ENCODE measurements at places on chromosomes 7 and 10.
A peak's percentile ranks its signal among the peaks of the same experiment; 100 is the strongest.

- no peak for DNase-seq
These were observed 2.9 kb upstream of the OSBPL3 start for GRCh38 chr7:24982917-24983316.

- DNase-seq = no peak
These were observed 254.8 kb downstream of the MAD1L1 start for GRCh38 chr7:1977876-1978441.

GRCh38 chr7:43081603-43082002, 30.8 kb upstream of the HECW1 start:
- no peak for DNase-seq

GRCh38 chr7:88789480-88790064, 6.0 kb downstream of the TEX47 start:
- DNase-seq = no peak

- no peak for DNase-seq
These were observed 63.3 kb downstream of the IMMP2L start for GRCh38 chr7:111499027-111499426.

GRCh38 chr7:12625836-12626235, 55.3 kb downstream of the SCIN start:
- peak; percentile 21 for DNase-seq

- no peak for DNase-seq
These were observed 35.2 kb upstream of the SLC29A3 start for GRCh38 chr10:71283876-71284275.

DNA sequence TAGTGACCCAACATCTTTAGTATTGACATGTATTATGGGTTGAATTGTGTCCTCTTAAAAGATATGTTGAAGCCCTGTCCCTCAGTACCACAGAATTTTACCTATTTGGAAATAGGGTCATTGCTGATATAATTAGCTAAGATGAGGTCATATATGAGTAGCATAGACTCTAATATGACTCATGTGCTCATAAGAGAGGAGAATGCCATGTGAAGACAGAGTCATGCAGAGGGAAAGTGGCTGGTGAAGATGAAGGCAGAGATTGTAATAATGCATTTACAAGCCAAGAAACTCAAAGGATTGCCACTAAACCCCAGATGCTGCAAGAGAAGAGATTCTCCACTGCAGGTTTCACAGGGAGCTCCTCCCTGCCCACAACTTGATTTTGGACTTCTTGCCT, 496.4 kb downstream of the KIF20B start:
- no peak for DNase-seq

DNA sequence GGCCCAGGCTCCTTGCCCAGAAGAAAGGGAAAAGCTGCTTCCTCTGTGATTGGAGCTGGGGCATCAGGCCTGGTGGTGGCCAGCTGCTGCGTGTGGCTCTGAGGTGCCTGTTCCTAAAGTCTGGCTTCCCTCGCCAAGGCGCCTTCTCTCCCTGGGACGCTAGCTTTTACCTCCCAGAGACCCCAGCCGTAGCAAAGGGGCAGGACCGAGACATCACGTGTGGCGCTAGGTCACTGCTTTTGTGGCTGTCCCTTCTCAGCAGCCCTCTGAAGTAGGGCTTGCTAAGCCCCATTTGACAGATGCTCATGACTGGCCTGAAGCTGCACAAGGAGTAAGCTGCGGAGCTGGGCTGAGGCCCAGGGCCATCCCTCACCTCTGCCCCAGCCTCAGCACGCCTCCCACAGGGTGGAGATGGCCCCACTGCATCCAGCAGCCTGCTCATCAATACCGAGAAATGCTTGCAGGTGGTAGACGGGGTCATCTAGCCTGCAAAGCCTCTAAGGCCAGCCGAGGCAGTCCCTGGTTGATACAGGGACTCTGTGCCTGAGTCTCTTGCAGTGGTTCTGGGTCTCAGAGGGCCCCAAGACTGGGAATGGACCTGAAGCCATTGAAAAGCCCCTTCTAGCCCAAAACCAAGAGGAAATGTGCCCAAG, 171.2 kb downstream of the LCOR start:
- no peak for DNase-seq

DNA sequence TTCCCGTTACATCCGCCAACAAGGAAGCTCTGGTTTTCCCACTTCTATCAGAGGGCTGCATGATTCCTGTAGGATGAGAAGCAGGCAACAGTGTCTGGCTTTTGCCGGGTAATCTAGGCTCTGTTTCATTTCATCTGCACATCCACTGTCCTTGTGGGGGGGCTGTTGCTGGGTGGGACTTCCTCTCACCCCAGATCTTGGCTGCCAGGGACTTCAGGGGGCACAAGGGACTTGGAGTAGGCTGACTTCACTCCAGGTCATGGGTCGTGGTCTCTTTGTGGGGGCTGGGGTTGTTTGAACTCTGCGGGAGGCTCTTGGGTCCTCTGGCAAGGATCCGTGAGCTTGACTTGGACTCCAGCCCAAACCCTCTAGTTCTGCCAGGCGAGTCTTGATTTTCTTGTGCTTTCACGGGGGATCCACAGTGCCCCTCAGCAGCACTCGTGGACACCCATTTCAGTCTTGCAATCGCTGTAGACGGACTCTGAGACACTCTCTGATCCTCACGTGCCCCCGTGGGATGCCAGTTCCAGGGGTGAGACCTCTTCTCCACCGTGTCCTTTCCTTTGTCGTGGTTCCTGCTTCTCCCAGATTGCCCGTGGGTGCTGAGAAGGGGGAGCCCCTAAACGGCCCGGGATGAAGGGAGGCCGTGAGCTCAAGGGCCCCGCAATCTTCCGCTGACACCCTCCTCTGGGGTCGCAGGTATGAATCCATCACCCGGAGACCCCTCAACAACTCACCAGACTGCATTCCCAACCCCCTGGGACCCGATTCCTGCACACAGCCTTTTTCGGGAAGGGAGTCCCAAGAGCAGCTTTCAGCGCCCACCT, 21.4 kb upstream of the ZNF273 start:
- no peak for DNase-seq

- no peak for DNase-seq
These were observed 127.5 kb upstream of the PLXNA4 start for GRCh38 chr7:132703742-132704141.

DNA sequence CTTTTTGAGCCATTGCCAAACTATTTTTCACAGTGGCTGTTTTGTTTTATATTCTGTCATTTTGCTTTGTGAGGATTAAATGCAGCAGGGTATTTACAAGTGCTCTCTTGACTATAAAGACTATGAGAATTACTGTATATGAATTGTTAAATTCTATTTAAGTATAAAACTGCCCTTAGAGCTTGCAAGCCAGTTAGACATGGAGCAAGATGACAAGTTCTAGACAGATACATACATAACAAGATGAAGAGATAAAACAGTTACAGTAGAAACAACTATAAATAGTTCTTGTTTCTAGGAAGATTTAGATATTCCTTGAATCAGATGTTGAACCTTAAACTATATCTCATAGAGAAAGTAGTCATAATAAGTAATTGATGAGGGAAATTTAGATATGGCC, 60.6 kb downstream of the DNAH11 start:
- no peak for DNase-seq

DNA sequence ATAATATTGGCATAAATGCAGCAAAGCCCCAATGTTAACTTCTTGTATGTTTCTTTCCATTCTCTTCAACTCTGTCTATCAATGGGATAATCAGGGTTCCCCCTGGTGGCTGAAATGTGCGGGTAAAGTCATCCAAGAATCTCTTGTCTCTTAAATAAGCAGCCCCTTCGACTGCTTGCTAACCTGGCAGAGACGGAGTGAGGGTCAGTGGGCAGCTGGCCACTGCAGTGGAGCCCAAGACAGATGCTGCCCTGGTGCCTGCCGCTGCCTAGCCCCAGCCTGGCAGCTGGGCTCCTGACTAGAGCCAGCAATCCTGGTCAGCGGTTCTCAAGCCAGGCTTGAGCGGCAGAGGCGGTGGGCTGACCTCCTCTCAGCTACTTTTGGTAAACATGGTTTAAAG, 248.9 kb downstream of the COBL start:
- peak; percentile 20 for DNase-seq

- no peak for DNase-seq
These were observed 41.9 kb downstream of the C10orf120 start for GRCh38 chr10:122657729-122658128.

- no peak for DNase-seq
These were observed 113.5 kb downstream of the PLCE1 start for GRCh38 chr10:94107191-94107590.

- DNase-seq = no peak
These were observed 38.4 kb upstream of the ABCB4 start for GRCh38 chr7:87513735-87514335.

DNA sequence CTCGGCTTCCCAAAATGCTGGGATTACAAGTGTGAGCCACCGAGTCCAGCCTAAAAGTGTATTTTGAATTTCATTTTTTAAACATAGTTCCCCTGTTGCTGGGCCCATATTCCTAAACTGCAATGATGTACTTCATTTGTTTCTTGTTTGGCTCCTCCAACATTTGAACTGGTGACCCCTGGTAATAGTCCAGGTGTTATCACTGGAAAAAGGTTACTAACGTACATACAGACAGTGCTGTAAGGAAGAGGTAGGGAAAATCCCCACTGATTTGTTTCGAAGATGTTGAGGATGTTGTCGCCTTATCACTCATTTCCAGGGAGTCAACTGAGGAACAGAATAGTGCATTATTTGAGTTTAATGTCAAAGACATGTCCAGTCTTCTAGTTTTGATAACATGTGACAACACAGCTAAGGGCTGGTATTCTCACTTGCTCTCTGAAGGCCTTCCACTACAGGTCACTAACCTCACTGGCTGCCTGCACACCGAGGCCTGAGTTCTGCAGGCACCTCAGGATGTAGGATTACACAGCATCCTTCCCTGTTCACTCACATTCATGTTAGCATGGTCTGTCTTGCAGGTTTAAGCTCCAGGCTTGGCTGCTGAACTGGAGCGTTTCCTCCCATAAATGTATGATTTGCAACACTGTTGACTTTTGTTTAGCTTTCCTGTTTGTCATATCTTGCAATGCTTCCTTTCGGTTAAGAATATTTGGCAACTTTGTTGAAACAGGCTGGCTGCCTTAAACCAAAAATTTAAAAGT, 362.8 kb downstream of the INHBA start:
- DNase-seq = no peak

- DNase-seq = no peak
These were observed 11.7 kb downstream of the CPA5 start for GRCh38 chr7:130356121-130356875.

- no peak for DNase-seq
These were observed 201.7 kb downstream of the BICC1 start for GRCh38 chr10:58714409-58714808.

- no peak for DNase-seq
These were observed 29.5 kb upstream of the COBL start for GRCh38 chr7:51346126-51346525.

- no peak for DNase-seq
These were observed 19.3 kb downstream of the TCAF1 start for GRCh38 chr7:143882604-143883078.

GRCh38 chr7:69457595-69458504, 140.4 kb upstream of the AUTS2 start:
- DNase-seq = no peak

- DNase-seq = no peak
These were observed 23.3 kb upstream of the STEAP2 start for GRCh38 chr7:90188281-90188680.

- no peak for DNase-seq
These were observed 335.3 kb downstream of the NRG3 start for GRCh38 chr10:82210331-82210730.

GRCh38 chr7:149872419-149873073, 1.2 kb upstream of the ATP6V0E2 start:
- peak; percentile 48 for DNase-seq

- DNase-seq = no peak
These were observed 28.5 kb downstream of the PPP2R2D start for GRCh38 chr10:131929122-131929845.

Data from GF-D8 (cell line).